ENCODE measurements at places on chromosomes 6 and 20.

DNA sequence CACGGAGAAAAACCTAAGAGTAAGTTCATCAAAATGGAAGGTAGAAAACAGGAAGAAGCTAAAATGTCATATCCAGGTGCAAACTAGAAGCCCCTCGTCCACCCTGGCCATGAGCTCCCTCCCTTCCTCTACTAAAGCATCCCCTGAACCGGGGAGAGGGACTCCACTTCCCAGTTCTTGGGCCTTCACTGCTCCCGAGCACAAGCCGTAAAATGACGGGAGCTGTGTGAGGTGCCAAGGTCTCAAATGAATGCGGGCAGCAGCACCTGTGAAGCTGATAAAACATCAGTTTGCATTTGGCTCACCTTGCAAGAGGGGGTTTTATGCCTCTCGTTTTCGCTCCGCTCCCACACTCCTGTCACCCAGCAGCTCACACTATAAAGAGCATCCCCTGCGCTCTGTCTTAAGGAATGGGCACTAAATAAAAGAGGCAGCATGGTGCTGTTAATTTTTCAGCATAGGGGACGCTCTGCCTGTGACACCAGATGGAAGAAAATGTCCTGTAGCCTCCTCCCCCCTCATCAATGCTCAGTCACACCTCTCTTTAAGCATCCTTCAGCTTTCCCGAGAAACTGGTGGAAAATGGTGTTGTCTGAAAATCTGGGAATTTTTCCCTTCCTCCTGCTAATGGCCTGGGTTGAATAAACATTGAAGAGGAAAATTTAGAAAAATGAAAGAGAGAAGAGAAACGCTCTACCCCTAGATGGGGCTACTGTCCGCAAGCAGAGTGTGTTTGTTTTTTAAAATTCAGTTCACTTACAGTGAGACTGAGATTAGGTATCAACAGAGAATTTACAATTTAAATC, 563.0 kb upstream of the AGPAT4 start:
- no peak for DNase-seq

- no peak for DNase-seq
These were observed 32.0 kb downstream of the UBD start for GRCh38 chr6:29527564-29527963.

DNA sequence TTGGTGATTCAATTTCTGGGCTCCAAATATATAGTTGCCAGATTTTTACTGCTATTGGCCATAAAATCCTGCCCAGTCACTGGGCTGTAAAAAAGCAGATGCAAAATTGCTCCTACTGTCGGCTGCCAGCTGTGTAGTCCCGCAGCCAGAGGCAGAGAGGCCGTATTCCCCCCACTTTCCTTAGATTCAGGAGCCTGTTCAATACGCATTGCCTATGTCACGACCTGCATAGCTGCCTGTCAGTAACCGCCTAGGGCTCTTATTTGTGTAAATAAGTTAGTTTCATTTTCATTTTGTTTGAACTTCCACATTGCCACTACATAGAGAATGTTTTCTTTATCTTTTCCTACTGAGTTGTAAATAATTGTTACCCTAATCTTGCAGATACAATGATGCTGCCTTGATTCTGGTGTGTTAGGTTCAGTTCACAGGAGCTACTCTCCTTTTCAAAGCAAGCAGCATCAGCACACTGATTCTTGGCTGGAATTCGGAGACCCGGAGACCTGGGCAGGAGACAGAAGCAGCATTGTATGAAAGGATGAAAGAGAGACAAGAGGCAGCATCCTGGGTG, 46.0 kb upstream of the UST start:
- DNase-seq = peak; percentile 44

DNA sequence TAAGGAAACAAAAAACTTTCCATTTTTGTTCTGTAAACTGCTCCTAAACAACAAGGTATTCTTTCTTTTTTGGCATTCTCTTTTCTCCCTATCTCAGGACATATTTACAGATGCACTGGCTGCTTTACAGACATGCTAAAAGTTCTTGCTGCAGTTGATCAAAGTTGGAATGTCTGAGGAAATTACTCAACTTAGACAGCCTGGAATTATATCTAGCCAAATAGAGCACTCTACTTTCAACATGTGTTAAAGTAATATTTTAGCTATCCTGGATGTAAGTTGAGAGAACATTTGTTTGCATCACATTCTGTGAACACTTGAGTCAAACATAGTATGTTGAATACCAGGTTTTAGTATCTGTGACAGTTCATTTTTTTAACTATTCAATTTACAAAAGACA, 24.8 kb downstream of the TASP1 start:
- DNase-seq = no peak

GRCh38 chr6:157219201-157220200, 103.8 kb downstream of the TMEM242 start:
- peak; percentile 61 for DNase-seq

DNA sequence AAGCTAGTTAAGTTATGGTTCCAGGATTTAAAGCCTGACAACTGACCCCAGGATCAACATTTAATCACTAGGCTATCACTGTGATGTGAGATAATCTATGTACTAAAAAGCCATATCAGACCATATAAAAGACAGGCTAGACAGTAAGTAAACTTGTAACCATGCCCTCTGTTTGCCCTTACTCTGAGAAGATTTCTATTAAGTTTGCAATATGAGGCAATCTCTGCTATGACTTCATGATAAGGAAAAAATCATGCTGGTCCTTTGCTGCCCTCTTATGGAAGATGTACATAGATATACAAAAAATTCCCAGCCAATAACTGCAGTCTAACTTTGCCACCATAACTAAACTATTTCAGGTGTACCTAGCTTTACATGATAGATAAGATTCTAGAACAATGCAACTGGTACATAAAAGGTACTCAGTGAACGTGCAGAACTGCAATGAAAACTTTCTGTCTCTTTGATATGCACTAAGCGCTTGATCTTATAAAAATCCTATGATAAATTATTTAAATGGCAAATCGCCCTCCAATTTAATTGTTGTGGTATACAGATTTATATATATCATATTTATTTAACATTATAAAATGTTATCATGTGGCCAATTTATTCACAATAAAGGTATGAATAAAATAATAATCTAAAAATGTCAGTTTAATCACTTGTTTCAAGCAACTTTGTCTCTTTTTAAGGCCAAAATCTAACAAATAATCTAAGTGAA, 70.5 kb downstream of the FAM217A start:
- DNase-seq = peak; percentile 61

- DNase-seq = peak; percentile 5
These were observed 26.6 kb upstream of the EDN3 start for GRCh38 chr20:59273739-59274357.
